SJCRH30 (cell line): ENCODE measurements at places on chromosomes 12 and 14. TPM values are rescaled to one million over a fixed set of nuclear protein-coding genes. Genes with fewer than 3 reads are reported as not detected.

GRCh38 chr12:106123551-106124081, 15.1 kb downstream of the NUAK1 start:
- peak; percentile 79 for DNase-seq

DNA sequence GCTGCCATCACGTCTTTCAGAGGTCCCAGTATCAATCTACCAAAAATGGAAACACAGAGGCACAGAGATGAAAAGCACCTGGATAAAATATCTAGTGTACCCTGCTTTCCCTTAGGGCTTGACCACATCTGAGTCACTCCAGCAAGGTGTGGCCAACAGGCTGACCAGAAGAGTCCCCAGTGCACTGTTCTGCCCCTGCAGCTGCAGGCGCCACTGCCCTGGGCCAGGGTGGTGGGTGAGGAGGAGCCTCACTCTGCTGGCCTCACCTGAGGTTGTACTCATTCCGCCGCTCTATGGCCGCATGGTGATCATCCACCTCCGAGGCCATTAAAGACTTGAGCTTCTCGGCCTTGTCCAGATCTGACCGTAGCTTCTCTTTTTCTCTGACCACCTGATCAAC, 60.4 kb downstream of the NIN start:
- no peak for DNase-seq

KRT81 gene
- total RNA-seq, result 0.06 TPM in 1 of 2 replicates, not detected in the other

GRCh38 chr14:85619851-85620250, 89.9 kb downstream of the FLRT2 start:
- DNase-seq, result no peak

GRCh38 chr14:75158843-75159614, 17.4 kb downstream of the TMED10 start:
- DNase-seq, result no peak

- DNase-seq, result no peak
These were observed 51.6 kb downstream of the GPATCH2L start for GRCh38 chr14:76203086-76204001.

- no peak for DNase-seq
These were observed at the start of gene NINJ2 for GRCh38 chr12:663293-663871. Gene NINJ2, minus strand, starts transcription at chr12:663445. Its CDS starts 85 bp downstream, at chr12:663360.

RGS6 gene
- not detected in 2 replicates for total RNA-seq

GRCh38 chr12:114054982-114055381, 88.9 kb upstream of the RBM19 start:
- no peak for DNase-seq

- peak; percentile 57 for DNase-seq
These were observed 60.8 kb upstream of the SLC38A4 start for GRCh38 chr12:46886541-46887041.

ATL1 gene
- 0.59 and 0.66 TPM in 2 replicates for total RNA-seq

RASSF9 gene
- total RNA-seq, result 0.03 and 0.10 TPM in 2 replicates

LRRC43 gene
- 0.61 and 0.79 TPM in 2 replicates for total RNA-seq
